Esophagus squamous epithelium (tissue), 5 donors: ENCODE measurements at places on chromosomes 5 and 9.

- no peak for DNase-seq
Measured at GRCh38 chr5:80487444-80487828, 464 bp upstream of the FAM151B start.

- DNase-seq, result no peak
Measured at GRCh38 chr9:2723376-2724065, 6.2 kb downstream of the KCNV2 start.

DNA sequence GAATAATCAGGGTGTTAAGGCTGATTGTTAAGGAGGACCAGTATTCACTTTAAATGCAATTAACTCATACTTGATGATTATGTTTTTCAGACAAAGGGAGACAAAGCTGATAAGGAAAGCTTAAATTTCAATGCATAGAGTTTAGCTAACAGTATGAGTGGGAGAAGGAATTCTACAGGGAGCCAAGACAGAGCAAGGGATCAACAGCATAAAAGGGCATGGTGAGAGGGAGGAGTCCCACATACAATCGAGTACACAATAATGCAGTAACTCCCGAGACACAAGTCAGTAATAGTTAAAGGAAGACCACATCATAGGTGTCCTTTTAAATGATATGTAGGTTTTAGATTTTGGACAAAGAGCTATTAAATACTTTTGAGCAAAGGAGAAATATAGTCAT, 191.7 kb upstream of the PTPRD start:
- DNase-seq, result no peak

GRCh38 chr9:133237035-133237731, 28.1 kb upstream of the OBP2B start:
- DNase-seq, result no peak
